Stimulated activated CD4-positive, alpha-beta T cell treated with anti-CD3 and anti-CD28 coated beads, Interleukin-1b, Interleukin-23, amount 100 ng/mL, for 1 hour (primary cell): ENCODE measurements at places on chromosomes 13 and 19.
A peak's percentile ranks its signal among the peaks of the same experiment; 100 is the strongest.

- DNase-seq: no peak
These were observed 315.6 kb upstream of the SPRY2 start for GRCh38 chr13:80656512-80656904.

GRCh38 chr19:20840371-20840770 is 64.3 kb downstream of the ZNF66 start:
- DNase-seq: no peak

GRCh38 chr13:41762796-41763195 is 198.1 kb downstream of the VWA8 start:
- DNase-seq: no peak

DNA sequence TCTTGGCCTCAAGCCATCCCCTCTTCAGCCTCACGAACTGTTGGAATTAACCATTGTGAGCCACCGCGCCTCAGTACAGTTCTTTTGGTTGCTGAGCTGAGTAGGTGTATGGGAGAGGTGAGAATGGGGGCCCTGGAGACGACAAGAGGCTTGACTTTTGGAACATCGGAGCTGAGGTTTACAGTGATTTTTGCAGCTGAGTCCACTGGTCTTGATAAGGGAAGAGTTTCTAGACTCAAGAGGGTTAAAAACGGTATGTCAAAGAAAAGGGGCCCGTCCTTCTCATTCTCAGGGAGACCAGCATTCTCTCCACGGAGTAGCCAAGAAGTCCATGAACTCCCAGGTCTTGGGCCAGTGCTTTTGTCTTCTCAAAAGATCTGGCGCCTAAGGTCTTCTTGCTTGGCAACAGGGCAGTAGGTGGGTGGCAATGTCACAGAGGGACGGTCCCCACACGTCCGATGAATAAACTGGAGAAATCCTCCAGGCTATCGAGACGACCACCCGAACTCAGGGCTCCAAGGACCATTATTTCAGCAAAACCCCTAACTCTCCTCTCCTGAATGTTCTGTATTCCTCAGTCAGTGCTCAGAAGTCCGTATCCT is 6.4 kb upstream of the QTRT1 start:
- no peak for DNase-seq

DNA sequence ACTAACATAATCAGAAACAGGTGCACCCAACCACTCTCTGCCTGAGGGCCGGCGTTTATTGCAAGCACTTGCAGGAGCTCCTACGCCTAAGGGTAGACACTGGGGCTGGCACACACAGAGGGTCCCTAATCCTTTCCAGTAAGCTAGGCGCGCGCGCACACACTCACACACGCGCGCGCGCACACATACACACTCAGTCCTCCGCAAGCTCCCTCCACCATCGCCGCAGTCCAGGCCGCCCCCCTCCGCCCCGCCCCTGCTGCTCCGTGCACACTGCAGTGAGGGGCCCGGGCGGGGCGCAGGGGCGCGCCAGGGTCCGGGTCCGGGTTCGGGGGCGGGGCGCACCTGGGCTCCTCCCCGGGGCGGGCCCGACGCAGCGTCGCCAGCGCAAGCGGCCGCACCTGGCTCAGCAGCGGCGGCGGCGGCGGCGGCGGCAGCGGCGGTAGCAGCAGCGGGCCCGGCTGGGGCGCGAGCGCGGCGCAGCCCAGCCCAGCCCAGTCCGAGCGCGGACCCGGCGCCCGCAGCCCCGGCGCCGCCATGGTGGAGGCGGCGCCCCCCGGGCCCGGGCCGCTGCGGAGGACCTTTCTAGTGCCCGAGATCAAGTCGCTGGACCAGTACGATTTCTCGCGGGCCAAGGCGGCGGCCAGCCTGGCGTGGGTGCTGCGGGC is at the start of gene CAMSAP3:
TSS of gene CAMSAP3 (plus strand) at position 398 of the 668 bp plus-strand sequence. CDS start at position 538, 140 bp downstream.
- DNase-seq: no peak

- DNase-seq: no peak
These were observed 9.6 kb upstream of the ZC3H13 start for GRCh38 chr13:46062185-46062584.

DNA sequence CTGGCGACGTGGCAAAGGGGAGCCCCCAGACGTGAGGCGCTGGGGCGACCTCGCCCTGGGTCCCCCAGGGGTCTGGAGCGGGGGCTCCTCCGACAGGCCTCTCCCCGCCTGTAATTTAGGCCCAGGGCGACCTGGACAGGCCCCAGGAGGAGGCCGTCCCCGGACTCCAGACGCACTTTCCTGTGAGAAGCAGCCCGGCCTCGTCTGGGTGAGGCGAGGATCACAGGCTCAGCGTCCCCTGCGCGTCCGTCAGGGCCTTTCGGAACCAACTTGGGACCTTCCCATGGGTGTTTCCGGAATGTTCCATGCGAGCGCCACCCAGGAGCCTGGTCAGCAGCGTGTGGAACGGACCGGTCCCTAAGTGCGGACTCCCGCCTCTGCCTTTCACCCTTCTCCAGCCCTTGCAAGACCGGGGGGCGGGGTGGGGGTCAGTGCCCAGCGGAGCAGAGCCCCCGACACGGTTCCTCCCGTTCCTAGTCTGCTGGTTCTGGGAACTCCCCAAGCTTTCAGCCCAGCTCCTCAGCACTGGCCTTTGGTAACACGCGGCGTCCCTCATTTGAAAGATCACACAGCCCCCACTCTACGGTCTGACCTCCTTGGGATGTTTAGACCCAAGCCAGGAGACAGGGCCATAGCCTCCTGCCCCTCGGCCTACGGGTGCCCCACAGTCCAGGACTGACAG is 1.1 kb upstream of the GRTP1 start:
- no peak for DNase-seq

DNA sequence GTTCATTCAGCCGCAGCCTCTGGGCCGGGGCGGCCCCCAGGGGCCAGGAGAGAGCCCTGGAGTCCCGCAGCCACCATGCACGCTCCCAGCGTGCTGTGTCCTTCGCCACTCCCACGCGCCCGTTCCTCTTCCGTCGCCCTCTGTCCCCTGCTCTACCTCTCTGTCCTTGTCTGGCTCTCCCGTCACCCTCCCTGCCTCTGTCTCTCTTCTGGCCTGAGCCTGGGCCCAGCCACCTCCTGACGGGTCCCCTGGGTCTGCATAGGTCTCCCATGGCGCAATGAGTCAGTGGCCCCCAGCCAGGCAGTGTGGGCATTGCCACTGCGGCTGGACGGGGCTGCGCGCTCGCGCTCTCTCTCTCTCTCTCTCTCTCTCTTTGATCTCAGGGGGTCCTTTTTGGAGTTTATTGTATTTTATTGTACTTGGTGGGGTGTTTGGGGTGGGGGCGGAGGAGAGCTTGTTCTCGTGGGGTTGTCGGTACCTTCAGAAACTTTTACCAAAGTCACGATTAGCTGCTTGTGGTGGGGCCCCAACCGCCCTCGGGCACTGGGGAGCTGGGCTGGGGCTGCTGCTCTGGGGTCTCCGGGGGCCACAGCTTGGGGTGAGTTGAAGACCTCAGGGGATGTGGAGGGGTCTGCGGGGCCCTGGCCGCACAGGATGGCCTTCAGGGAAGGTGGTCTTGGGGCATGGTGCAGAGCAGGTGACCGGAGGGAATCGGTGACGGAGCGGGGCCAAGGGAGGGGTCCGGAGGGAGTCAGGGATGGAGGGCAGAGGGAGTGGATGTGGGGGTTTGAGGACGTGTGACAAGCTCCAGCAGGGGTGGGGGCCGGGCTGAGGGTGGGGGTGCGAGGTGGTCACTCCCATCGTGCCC is 1.7 kb upstream of the TGFBR3L start:
- no peak for DNase-seq

GRCh38 chr19:2058570-2059421 is 7.8 kb upstream of the MKNK2 start:
- DNase-seq: no peak

DNA sequence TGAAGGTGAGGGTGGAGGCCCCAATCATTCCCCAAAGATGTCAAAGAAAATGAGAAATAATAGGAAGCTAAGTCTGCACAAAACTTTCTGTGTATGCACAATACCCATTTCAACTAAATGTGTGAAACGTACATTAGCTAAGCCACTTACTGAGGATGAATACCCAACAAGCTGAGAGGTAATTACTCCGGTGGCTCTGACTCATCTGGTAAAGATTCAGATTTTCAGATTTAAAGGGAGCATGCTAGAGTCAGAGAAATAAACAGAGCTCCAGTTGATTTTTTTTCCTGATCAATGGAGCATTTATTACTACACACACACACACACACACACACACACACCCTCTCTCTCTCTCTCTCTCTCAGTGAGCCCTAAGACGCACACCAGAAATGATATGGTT is 194.8 kb upstream of the ARGLU1 start:
- DNase-seq: no peak

GRCh38 chr19:7902796-7903243 is 857 bp upstream of the MAP2K7 start:
- no peak for DNase-seq

DNA sequence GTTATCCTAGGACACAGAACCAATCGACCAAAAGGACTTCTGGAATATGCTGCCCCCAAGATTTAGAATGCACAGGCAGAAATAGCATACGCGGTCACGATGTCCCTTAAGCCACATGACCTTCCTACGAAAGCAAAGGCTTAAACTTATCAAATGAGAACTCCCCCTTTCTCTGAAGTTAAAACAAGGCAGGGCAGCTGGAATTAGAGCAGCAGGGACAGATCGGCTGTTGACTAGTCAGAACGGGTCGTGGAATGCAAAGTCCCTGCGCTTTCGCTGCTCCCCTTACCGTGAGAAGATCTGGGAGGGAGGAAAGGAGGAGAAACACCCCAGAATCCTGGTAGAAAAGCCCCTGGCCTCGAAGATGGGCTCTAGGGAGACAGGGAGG is 799 bp upstream of the USPL1 start:
- no peak for DNase-seq

DNA sequence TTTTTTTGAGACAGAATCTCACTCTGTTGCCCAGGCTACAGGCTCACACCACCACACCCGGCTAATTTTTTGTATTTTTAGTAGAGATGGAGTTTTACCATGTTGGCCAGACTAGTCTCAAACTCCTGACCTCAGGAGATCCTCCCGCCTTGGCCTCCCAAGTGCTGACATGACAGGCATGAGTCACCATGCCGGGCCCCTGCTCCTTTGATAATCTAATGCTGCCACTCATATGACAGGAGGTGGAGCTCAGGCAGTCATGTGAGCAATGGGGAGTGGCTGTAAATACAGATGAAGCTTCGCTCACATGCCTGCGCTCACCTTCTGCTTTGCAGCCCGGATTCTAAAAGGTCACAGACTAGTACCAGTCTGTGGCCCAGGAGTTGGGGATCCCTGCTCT is 25.1 kb downstream of the ARHGEF18 start:
- DNase-seq: no peak

DNA sequence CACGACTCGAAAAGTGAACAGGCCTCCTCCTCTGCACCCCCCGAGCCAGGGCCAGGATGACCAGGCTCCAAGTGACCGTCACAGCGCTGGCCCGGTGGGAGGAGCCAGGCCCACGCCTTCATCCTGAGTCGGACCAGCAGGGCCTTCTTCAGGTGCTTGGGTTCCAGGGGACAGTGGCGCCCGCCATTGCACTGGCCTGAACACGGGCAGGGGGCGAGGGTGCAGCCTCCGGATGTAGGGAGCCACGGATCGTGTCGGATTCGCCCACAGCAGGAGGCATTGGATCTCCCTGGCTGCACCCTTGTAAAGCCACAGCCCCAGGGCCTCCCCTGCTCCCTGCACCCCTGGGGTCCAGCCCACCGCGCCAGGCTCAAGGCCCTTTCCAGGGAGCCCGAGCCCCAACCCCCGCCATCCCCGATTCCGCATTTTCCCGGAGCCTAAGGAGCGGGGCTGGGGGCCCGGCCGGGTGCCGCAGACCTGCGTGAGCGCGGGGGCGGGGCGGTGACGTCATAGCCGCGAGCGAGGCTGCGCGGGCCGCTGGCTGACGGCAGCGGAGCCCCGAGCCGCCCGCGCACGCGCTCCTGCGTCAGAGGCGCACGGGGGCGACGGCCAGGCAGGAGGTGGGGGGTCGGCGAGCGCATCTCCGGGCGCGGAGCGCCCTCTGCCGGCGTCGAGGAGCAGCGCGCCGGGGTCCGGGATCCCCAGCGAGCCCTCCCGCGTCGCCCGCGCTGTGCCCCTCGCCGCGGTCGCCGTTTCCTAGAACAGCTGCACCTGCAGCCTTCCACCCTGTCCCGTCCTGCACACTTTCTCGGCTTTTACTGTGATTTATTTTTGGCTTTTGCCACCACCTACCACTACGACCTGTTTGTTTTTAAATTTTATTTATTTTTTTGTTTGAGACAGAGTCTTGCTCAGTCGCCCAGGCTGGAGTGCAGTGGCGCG is 1.5 kb upstream of the ATP5F1D start:
- DNase-seq: peak; percentile 80

- no peak for DNase-seq
These were observed 8.7 kb downstream of the IQCN start for GRCh38 chr19:18265582-18265981.

GRCh38 chr13:27228131-27228530 is 23.2 kb upstream of the RPL21 start:
- no peak for DNase-seq

- DNase-seq: peak; percentile 56
These were observed 57.1 kb downstream of the ZNF568 start for GRCh38 chr19:36973021-36973843.

DNA sequence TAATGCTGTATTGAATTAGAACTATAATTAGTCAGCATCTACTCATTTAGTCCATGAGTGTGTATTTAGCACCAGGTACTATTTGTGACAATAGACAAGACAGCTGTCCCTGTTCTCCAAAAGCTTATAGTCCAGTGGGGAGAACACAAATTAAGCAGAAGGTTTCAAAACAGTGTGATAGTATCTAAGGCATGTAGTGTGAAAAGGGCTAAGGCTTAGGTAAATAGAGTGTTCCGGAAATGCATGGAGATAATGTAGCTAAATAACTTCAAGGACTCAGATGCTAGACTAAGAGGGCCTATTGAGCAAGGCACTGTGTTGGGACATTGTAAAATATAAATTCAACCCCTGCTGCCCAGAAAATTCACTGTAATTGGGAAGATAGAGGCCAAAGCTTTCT is 144.1 kb upstream of the MIR17HG start:
- DNase-seq: no peak

DNA sequence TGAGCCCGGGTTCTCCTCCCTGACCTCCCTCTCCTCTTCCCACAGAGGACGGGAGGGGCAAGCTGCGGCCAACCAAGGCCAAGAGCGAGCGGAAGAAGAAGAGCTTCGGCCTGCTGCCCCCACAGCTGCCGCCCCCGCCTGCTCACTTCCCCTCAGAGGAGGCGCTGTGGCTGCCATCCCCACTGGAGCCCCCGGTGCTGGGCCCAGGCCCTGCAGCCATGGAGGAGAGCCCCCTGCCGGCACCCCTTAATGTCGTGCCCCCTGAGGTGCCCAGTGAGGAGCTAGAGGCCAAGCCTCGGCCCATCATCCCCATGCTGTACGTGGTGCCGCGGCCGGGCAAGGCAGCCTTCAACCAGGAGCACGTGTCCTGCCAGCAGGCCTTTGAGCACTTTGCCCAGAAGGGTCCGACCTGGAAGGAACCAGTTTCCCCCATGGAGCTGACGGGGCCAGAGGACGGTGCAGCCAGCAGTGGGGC is 162.2 kb downstream of the KDM4B start:
- DNase-seq: no peak
